ENCODE measurements at places on chromosomes 13 and 19. TPM values are rescaled to one million over a fixed set of nuclear protein-coding genes. Genes with fewer than 3 reads are reported as not detected.

The GNG7 gene
- under 0.01 TPM for total RNA-seq

The C5AR1 gene
- total RNA-seq, result 0.21 TPM

The SUGP1 gene
- 10.2 TPM for total RNA-seq

The ANKRD27 gene
- total RNA-seq, result 26.9 TPM

The AP1M2 gene
- 130 TPM for total RNA-seq

The C19orf73 gene
- total RNA-seq, result 0.48 TPM

The ZNF491 gene
- 0.72 TPM for total RNA-seq

The PLEKHG2 gene
- 3.6 TPM for total RNA-seq

The FXYD5 gene
- total RNA-seq, result 12.8 TPM

The SYT5 gene
- total RNA-seq, result 0.72 TPM

The LYPD3 gene
- 13.0 TPM for total RNA-seq

The MBD3L4 gene
- not detected for total RNA-seq

The F7 gene
- total RNA-seq, result not detected

Measured in tracheal epithelial cell (primary cell).